ENCODE measurements at places on chromosomes 16 and 17. TPM values are rescaled to one million over a fixed set of nuclear protein-coding genes. Genes with fewer than 3 reads are reported as not detected.

The UMOD gene
- not detected for total RNA-seq

The SLC13A2 gene
- total RNA-seq, result not detected

The NGFR gene
- total RNA-seq, result 11.3 TPM

The SLC38A8 gene
- not detected for total RNA-seq

The MYH1 gene
- total RNA-seq, result not detected

The CCDC144A gene
- 2.6 TPM for total RNA-seq

The OTOP3 gene
- total RNA-seq, result not detected

Measured in WTC11 (cell line).